Activated CD4-positive, alpha-beta memory T cell treated with anti-CD3 and anti-CD28 coated beads, Interleukin-2, amount 10 ng/mL, durations not matched to agents 7 days and 5 days (primary cell): ENCODE measurements at places on chromosomes 12 and 14. TPM values are rescaled to one million over a fixed set of nuclear protein-coding genes. Genes with fewer than 3 reads are reported as not detected.

DNA sequence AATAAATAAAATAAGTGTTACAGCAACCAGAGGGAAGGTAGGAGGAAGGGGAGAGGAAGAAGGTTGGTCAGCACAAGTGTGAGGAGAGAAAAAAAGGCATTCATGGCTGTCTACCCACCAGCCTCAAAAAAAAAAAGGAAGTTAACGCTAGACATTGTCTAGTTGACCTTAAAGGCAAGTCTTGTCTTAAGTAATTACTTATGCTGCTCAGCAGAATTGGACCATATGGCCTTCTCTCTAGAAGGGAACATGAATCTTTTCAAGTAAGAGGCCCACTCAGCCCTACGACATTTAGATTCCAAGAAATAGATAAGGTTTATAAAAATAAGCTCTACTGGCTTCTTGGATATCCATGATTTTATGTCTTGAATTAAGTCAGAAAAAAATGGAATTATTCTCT, 172.7 kb downstream of the ETNK1 start:
- no peak overlapping the region for H3K4me3 ChIP-seq
- H3K27me3 ChIP-seq, result no peaks in the 10 kb centered on the region
- H3K27ac ChIP-seq, result no peak overlapping the region
- no peaks in the 10 kb centered on the region for H3K36me3 ChIP-seq

DNA sequence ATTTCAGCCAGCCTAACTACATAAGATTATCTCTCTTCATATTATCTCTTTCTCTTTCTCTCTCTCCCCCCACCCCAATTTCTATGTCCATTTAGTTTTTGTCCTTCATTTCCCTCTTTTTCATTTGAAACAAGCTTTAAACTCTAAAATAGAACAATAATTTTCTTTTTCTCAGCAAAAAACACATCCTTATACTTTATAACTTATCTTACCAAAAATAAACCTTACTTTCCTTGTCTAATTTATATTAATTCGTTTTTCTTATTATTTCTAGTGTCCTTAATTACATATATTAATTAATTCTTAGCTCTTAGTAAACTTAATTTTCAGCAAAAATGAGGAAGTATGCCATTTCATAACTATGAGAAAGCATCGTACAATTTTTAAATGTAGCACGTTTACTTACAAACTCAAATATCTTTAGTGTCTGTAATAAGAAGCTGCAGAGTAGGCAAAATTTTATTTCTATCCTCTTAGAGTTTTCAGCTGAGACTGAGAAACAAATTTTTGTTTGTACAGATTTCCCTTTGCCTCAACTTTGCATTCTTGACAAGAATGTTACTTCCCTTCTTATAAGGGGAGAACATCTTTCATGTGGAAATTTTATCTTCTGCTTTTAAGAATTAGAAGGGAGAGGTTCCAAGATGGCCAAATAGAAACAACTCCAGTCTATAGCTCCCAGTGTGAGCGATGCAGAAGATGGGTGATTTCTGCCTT, 65.1 kb upstream of the ST8SIA1 start:
- H3K4me1 ChIP-seq, result peaks cover 26% of the 10 kb centered on the region
- H3K36me3 ChIP-seq, result peaks cover 9% of the 10 kb centered on the region
- H3K4me3 ChIP-seq, result no peak overlapping the region
- H3K27me3 ChIP-seq, result no peaks in the 10 kb centered on the region
- no peak for DNase-seq

GRCh38 chr12:93908846-93909567, 231.8 kb downstream of the CRADD start:
- no peak overlapping the region for H3K27ac ChIP-seq
- no peak overlapping the region for H3K4me3 ChIP-seq
- no peaks in the 10 kb centered on the region for H3K36me3 ChIP-seq
- no peaks in the 10 kb centered on the region for H3K27me3 ChIP-seq

DNA sequence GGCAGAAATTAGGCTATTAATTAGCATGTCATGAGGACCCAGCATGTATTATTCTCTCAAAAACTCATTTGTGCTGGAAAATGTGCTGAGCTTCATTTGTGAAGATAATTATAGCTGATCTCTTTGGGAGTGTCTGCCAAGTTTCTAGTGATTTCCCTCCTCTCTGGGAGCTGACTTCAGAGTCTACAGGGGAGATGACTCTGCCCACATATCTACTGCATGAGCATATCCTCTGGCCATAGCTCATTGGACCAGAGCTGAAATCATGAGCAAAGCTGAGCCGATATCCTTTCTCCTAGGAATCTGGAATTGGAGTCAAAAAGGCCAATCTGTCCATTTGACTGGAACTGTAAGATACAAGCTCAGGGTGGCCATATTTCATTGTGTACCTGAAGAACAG, 5.9 kb downstream of the CCDC198 start:
- H3K36me3 ChIP-seq, result no peaks in the 10 kb centered on the region
- no peak overlapping the region for H3K4me3 ChIP-seq
- no peaks in the 10 kb centered on the region for H3K4me1 ChIP-seq
- H3K27me3 ChIP-seq, result peaks cover 7% of the 10 kb centered on the region
- DNase-seq, result no peak
- H3K27ac ChIP-seq, result no peak overlapping the region

GRCh38 chr14:35336494-35337268, 44.5 kb downstream of the PSMA6 start:
- no peaks in the 10 kb centered on the region for H3K36me3 ChIP-seq
- no peaks in the 10 kb centered on the region for H3K27me3 ChIP-seq
- H3K27ac ChIP-seq, result no peak overlapping the region
- peaks cover 30% of the 10 kb centered on the region for H3K4me1 ChIP-seq
- DNase-seq, result no peak

- DNase-seq, result no peak
- no peaks in the 10 kb centered on the region for H3K36me3 ChIP-seq
- H3K4me1 ChIP-seq, result no peaks in the 10 kb centered on the region
These were observed 172.3 kb upstream of the TMPO start for GRCh38 chr12:98343002-98343567.

DNA sequence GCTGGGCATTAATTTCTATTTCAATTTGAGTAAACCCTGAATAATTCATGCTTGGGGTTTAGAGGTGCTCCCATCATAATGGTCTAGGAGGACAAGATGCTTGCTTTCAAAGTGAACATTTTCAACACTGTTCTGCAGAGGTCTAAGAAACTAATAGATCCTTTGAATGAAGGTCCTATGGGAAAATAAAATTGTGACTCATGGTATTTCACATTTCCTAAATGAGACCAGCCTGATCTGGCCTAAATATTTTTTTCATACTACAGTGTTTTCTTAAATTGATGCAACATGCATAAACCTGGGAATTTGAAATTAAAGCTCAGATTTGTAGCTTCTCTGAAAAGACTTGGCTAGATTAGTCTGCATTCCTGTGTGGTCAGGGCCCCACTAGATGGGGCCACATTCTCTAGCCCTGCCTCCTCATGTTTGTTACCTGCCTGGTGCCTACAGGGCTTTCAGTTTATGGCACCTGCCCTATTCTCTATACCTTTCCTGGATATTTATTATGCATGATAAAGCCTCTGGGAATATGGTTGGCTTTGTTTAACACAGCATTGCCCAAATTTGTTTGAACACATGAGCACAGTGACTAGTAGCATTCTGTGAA, 112.7 kb downstream of the METTL25 start:
- no peaks in the 10 kb centered on the region for H3K4me1 ChIP-seq
- peaks cover 7% of the 10 kb centered on the region for H3K36me3 ChIP-seq
- DNase-seq, result no peak
- no peak overlapping the region for H3K4me3 ChIP-seq
- H3K27me3 ChIP-seq, result no peaks in the 10 kb centered on the region
- H3K27ac ChIP-seq, result no peak overlapping the region

- no peak for DNase-seq
- H3K4me3 ChIP-seq, result no peak overlapping the region
- peaks cover 30% of the 10 kb centered on the region for H3K27me3 ChIP-seq
- H3K36me3 ChIP-seq, result no peaks in the 10 kb centered on the region
- peaks cover 12% of the 10 kb centered on the region for H3K4me1 ChIP-seq
These were observed 1.7 kb upstream of the SLC25A29 start for GRCh38 chr14:100307766-100308426.

DNA sequence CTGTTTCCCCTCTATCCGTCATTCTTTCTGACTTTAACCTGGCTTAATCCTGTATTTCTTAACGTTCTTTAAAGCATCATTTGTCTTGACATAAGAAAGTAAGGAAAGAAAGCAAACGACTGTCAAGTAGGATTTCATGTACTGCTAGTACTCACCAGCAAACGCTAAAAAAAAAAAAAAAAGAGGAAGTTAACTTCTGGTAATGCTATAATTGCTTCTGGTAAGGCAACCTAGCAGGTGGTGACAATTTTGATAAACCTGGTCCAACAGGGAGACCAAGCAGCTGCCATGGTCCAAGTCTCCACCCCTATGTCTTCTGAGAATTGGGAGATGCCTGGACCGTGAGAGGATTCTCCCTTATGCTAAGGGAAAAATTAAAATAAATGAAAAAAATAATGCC, 306.6 kb downstream of the DAD1 start:
- no peaks in the 10 kb centered on the region for H3K36me3 ChIP-seq
- DNase-seq, result no peak
- H3K27ac ChIP-seq, result no peak overlapping the region
- no peaks in the 10 kb centered on the region for H3K4me1 ChIP-seq
- no peak overlapping the region for H3K4me3 ChIP-seq
- H3K27me3 ChIP-seq, result no peaks in the 10 kb centered on the region

GRCh38 chr12:80472236-80472635, 28.2 kb downstream of the PTPRQ start:
- no peaks in the 10 kb centered on the region for H3K36me3 ChIP-seq
- H3K27ac ChIP-seq, result no peak overlapping the region
- no peaks in the 10 kb centered on the region for H3K4me1 ChIP-seq
- DNase-seq, result no peak

- no peak overlapping the region for H3K27ac ChIP-seq
- H3K4me1 ChIP-seq, result peaks cover 7% of the 10 kb centered on the region
- H3K27me3 ChIP-seq, result peaks cover 27% of the 10 kb centered on the region
- H3K36me3 ChIP-seq, result no peaks in the 10 kb centered on the region
These were observed 4.1 kb downstream of the LRIG3 start for GRCh38 chr12:58916161-58916621.

GRCh38 chr12:22064968-22065367, 18.9 kb downstream of the CMAS start:
- no peaks in the 10 kb centered on the region for H3K4me1 ChIP-seq
- no peak overlapping the region for H3K4me3 ChIP-seq
- H3K36me3 ChIP-seq, result peaks cover 37% of the 10 kb centered on the region

DNA sequence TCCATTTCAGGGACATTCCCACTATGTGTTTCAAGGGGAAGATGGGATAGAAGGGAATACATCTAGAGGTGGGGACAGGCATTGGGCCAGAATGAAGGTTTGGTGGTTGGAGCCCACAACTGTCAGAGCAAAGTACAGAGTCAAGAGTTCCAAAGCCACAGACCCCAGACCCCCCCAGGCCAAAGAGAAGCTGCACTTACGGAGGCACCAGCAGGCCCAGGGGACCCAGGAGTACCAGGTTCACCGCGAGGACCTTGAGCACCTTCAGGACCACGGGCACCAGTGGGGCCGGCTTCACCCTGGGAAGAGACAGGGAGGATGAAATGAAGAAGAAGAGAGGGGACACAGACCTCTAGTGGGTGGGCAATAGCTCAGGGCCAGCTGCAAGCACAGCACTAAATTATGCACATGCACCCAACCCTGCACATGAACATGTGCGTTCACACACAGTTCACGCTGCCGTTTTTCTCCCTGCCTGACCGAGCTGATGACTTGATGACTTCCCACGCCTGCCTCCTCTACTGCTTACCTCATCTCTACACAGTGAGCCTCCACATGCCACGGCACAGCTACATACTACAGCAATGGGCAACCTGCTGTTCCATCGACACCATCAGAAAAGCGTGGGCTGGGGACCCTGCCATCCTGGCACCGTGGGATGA, 16.7 kb downstream of the COL2A1 start:
- no peak overlapping the region for H3K4me3 ChIP-seq
- H3K36me3 ChIP-seq, result no peaks in the 10 kb centered on the region
- peaks cover 28% of the 10 kb centered on the region for H3K4me1 ChIP-seq

- no peak overlapping the region for H3K27ac ChIP-seq
- H3K36me3 ChIP-seq, result no peaks in the 10 kb centered on the region
- no peak for DNase-seq
- H3K27me3 ChIP-seq, result no peaks in the 10 kb centered on the region
- no peak overlapping the region for H3K4me3 ChIP-seq
- peaks cover 19% of the 10 kb centered on the region for H3K4me1 ChIP-seq
These were observed 273.1 kb downstream of the TMTC2 start for GRCh38 chr12:82959821-82960220.

- H3K4me3 ChIP-seq, result no peak overlapping the region
- H3K27me3 ChIP-seq, result peaks cover 10% of the 10 kb centered on the region
- no peaks in the 10 kb centered on the region for H3K36me3 ChIP-seq
- no peaks in the 10 kb centered on the region for H3K4me1 ChIP-seq
These were observed 8.7 kb upstream of the SDSL start for GRCh38 chr12:113413488-113413939.

GRCh38 chr12:106032623-106032925, 106.2 kb downstream of the NUAK1 start:
- no peaks in the 10 kb centered on the region for H3K36me3 ChIP-seq
- no peak overlapping the region for H3K4me3 ChIP-seq
- DNase-seq, result no peak
- peaks cover 7% of the 10 kb centered on the region for H3K27me3 ChIP-seq
- no peaks in the 10 kb centered on the region for H3K4me1 ChIP-seq

DNA sequence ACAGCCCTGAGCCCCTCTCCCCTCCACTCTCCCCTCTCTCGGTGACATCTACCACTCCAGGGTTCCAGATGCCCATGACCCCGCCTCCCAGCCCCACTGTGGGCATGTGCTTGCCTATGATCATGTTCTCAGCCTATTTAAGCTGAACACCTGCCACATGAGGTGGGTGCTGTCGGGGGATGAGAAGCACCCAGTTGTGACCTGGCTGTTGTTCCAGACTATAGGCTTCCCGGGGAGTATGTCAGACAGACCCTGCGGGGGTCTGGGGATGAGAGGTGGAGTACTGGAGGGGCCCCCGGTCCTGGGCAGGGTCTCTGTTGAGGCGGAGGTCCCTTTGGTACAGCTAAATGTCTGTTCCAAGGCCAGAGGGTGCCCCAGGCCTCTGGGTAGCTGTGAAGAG, 6.0 kb downstream of the VSX2 start:
- DNase-seq, result no peak
- H3K4me3 ChIP-seq, result no peak overlapping the region
- peaks cover 12% of the 10 kb centered on the region for H3K4me1 ChIP-seq
- H3K27ac ChIP-seq, result no peak overlapping the region

- DNase-seq, result no peak
- no peak overlapping the region for H3K27ac ChIP-seq
- H3K27me3 ChIP-seq, result peaks cover 15% of the 10 kb centered on the region
- H3K36me3 ChIP-seq, result no peaks in the 10 kb centered on the region
These were observed 1.4 kb upstream of the RNASE10 start for GRCh38 chr14:20503898-20504297.

DNA sequence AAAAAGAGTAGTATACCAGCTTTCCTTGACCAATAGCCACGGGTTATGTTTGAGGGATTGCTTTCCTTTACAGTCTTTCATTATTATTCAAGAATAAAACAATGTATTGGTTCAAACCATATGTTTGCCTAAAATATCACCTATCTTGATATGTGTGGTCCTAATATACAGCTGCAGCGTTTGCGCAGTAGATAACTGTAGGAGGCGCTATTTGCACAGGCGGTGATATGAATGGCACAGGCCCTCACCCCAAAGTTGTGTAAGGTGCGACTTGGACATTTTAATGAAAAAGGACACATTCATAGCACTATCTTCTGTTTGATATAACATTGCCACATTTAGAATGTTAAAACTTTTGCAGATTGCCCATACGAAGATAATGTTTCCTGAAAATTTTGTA, 298.4 kb downstream of the TRHDE start:
- H3K27ac ChIP-seq, result no peak overlapping the region
- H3K27me3 ChIP-seq, result no peaks in the 10 kb centered on the region
- no peaks in the 10 kb centered on the region for H3K4me1 ChIP-seq
- H3K36me3 ChIP-seq, result no peaks in the 10 kb centered on the region

Gene FSCB
- total RNA-seq, result not detected

Gene KLRF1
- 0.48 TPM for total RNA-seq

Gene TAS2R50
- total RNA-seq, result 0.25 TPM

Gene ZC3H10
- 10.3 TPM for total RNA-seq

Gene ANG
- total RNA-seq, result 4.9 TPM

Gene C3AR1
- 11.4 TPM for total RNA-seq

Gene KRT3
- total RNA-seq, result not detected
